A549 treated with AZD2906 at 1 μM for 4 hours (cell line): ENCODE measurements at places on chromosomes 2 and 18. TPM values are rescaled to one million over a fixed set of nuclear protein-coding genes. Genes with fewer than 3 reads are reported as not detected.

The ANKRD30BL gene
- not detected in 5 replicates for total RNA-seq

The CDH19 gene
- 0.56 to 1.0 TPM (median 0.73 TPM) in 5 replicates for total RNA-seq

The KCNIP3 gene
- 1.4 to 2.4 TPM (median 2.2 TPM) in 5 replicates for total RNA-seq

The DSC2 gene
- 0.71 to 1.00 TPM (median 0.85 TPM) in 5 replicates for total RNA-seq
